ENCODE measurements at places on chromosomes 6 and 20.

- no peak for DNase-seq
Measured at GRCh38 chr6:97361286-97361685, 78.3 kb upstream of the MMS22L start.

GRCh38 chr20:32333181-32333987 lies 24.7 kb upstream of the ASXL1 start:
- DNase-seq: no peak

DNA sequence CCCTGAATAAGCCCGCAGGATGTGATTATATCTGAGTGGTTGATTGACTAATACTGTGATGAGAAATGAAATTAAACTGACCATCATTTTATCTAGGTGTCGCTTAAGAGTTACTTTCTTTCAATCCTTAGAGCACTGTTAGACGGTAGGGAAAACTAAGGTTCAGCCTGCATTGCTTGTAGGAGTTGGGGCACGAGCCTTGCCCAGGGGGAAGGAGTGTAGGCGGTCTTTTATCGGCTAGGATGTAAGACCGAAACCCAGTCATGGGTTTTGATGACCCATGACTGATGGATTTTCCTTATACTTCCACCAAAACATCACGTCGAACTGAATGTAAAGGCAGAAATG lies 392 bp upstream of the TASP1 start:
- no peak for DNase-seq

DNA sequence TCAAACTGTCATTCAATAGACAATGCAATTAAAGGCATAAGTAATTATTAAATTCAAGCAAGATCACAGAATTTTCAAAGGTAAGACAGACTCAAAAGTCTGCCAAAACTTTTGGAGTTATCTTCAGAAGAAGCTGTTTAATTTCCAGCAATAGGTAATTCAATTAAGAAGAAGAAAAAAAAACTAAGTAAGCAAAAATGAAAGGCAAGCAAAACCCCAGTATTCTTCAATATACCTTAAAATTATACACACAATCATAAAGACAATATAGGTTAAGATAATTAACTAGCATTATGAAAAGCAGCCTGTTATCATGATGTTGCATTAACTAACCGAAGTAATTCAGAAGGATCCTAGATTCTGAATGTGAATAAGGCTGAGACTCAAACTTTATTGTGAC lies 3.5 kb downstream of the LATS1 start:
- no peak for DNase-seq

GRCh38 chr20:16459019-16459700 lies 114.1 kb downstream of the KIF16B start:
- DNase-seq: no peak

GRCh38 chr6:81465859-81466258 lies 286.6 kb downstream of the TENT5A start:
- DNase-seq: no peak

- no peak for DNase-seq
Measured at GRCh38 chr6:47254906-47255305, 54.8 kb downstream of the TNFRSF21 start.

DNA sequence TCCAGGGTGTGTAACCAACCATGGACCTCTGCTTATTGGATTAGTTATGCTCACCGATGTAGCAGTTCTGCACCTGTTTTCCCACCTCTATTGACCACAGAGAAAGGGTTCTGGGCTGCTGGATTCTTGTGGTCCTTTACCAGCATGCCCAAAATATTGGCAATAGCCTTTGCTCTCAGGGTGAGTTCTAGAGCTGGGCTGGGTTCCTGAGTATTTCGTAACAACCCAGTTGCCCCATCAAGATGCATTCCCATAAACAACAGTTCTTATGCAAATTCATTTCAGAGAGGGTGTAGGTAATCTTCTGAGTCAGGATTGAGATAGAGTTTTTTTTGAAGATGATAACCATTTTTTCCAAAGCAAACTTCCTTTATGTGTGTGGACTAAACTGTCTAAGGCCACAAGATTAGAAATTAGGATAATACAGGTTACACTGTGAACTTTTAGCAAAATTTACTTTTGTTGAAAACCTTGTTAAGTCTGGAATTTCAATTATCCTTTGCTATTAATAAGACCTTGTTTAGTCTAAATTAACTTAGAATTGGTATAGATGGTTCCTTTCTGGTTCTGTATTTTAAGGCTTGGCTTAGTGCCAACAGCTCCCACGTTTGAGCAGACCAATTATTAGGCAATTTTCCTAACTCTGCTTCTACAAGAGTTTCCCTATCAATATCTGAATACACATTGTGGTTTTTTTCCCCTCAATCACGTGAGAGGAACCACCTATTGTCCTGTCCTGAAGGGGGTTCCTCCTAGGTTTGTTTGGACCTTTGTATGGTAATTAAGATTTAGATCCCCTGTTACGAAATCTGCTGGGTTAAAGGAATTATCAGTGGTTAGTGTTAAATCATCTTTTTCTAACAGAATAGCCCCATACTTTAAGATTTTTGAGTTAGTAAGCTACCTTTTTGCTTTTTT lies 46.1 kb downstream of the TBX18 start:
- no peak for DNase-seq

DNA sequence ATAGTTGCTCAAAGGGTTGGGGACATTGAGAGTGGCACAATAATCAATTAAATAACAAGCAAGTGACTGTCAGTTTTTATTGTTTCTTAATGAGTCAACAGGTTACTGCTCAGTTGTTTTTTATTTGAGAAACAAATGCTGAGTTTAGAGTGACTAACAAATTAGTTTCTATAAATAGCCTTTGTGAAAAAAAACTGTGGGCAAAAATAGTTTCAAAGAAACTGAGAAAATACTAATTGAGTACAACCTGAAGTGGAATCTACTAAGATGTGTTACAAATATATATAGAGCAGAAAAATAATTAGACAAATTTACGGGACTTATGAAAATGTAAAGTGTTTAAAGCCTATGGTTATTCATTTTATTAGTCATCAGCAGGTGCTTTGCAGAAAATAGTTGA lies 22.3 kb downstream of the BEND6 start:
- no peak for DNase-seq

DNA sequence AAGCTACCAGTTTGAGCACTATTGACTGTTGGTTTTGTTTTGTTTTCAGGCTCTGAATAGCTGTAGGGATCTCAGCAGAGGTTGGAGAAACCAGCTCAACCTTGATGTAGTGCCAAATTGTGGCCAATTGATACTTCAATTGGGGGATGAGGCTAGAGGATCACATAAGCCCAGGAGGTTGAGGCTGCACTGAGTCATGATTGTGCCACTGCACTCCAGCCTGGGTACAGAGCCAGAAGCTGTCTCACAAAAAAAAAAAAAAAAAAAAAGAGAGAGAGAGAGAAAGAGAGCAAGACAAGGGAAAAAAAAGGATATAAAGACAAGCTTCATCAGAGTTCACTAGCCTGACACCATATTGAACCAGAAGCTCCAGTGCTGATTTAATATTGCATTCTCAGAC lies 702.1 kb downstream of the FRK start:
- no peak for DNase-seq

GRCh38 chr6:137749696-137750211 lies 117.3 kb upstream of the TNFAIP3 start:
- DNase-seq: no peak

DNA sequence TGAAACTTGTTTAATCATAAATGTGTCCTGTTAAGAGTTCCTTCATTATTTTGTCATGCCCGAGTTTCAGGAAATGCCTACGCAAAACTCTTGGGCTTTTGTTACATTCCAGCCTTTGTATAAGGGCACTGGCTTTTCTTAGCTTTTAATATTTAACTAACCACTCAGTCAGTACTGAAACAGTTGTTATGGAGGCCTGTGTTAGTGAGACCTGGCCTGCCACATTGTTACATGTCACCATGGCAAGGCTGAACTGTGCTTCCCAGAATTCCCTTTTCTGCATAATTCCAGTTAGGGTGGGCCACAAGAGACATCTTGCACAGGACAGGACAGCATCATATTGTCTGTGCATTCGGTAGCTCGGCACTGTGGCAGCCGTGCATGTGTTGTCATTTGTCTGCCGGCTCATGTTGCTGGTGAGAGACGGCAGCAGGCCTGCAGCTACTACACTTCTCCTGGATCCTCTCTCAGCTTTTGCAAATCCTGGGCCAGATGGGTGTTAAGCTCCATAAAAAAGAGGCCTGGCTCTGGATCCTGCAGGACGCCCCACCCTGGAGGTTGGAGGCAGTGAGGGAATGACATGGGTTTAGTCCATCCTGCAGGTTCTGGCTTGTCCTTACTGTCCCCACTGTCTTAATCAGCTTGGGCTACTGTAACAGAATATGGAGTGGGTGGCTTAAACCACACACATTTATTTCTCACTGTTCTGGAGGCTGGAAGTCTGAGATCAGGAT lies 128.8 kb upstream of the DTNBP1 start:
- no peak for DNase-seq

- no peak for DNase-seq
Measured at GRCh38 chr6:130547723-130548122, 181.9 kb downstream of the TMEM200A start.

GRCh38 chr6:168698923-168699322 lies 257.9 kb downstream of the SMOC2 start:
- no peak for DNase-seq

DNA sequence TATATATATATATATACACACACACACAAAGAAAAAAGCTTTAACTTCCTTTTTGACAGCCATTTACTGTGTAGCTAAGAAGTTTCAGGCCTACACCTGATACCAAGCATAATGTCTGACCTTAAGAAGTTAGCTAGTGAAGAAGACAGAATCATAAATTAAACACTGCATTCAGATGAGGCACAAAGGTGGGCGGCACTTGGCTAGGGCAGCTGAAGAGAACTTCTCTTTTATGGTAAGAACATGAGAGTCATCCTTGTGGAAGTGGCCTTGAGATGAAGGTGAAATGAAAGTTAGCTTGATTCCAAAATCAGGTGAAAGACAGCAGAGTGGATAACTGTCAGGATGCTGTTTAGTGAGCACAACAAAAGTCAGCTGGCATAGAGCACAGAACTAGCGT lies 46.5 kb downstream of the HTR1B start:
- DNase-seq: no peak

DNA sequence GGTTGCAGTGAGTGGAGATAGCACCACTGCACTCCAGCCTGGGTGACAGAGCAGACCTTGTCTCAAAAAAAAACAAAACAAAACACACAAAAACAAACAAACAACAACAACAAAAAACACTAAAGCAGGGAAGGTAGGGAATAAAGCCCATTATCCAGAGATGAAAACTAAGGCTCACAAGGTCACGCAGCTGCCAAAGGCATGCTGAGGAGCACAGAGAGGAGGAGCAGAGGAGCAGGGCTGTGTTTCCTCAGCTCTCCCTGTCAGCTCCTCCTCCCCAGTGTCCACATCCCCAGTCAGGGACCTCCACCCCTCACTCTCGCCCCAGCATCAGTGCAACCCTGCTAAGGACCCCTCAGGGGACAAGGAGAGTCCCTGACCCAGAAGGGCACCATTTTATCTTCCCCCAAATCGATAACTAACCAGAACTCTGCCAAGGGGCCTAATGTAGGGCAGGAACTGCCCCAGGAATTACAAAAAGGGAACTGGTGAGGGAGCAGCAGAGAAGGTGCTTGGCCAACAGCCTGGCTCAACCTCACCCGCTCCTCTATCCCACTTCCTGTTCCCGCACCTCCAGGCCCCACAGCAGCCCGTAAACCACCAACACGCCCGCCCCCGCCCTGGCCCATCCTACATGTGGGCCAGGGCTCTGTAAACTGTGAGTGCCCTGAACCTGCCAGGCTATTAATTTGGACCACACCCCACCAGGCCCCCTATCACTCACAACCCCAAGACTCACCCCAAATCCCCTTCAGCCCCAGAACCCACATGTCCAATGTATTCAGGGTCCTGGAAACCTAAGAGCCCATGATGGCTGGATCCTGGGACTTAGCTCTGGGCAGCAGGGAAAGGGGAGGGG lies 9.0 kb downstream of the TEAD3 start:
- DNase-seq: no peak

- no peak for DNase-seq
Measured at GRCh38 chr6:142380626-142381025, 78.8 kb downstream of the ADGRG6 start.

- peak; percentile 10 for DNase-seq
Measured at GRCh38 chr6:30882759-30883684, 1.3 kb upstream of the DDR1 start.

DNA sequence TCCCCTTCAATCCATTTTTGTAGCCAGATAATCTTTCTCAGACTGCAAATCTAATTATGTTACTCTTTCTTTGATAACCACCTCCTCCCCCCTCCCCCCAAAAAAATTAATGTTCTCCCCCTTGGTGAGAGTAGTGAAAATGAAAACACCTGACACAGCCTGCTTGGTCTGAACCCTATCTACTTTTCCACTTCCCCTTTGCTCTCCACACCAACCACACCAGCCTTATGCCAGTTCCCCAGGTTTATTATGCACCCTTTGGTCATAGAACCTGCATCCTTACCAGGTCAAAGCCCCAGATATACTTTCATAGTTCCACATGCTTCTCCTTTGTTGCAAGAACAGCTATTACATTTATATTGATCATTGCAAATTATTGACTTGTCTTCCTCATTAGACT lies 19.4 kb downstream of the PFDN4 start:
- no peak for DNase-seq

DNA sequence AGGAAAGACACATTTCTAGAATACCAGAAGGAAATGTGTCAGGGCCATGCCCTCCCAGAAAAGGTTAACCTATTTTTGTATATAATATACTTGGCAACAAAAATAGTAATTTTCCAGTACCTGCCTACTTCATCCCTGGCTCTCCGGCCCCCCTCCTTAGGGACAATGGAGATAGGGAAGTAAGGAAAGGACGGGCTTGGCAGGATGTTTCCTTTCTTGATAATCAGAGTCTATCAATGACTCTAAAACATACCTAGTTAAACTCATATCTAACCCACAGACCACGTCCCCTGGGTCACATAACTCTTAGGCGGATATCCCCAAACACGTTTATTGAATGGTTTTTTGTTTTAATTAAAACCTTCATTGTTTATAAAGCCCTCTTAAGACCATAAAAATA lies 11.8 kb downstream of the UQCC2 start:
- DNase-seq: no peak

GRCh38 chr6:109693111-109693510 lies 2.0 kb downstream of the FIG4 start:
- no peak for DNase-seq

- no peak for DNase-seq
Measured at GRCh38 chr6:47105469-47106178, 63.5 kb upstream of the ADGRF1 start.

DNA sequence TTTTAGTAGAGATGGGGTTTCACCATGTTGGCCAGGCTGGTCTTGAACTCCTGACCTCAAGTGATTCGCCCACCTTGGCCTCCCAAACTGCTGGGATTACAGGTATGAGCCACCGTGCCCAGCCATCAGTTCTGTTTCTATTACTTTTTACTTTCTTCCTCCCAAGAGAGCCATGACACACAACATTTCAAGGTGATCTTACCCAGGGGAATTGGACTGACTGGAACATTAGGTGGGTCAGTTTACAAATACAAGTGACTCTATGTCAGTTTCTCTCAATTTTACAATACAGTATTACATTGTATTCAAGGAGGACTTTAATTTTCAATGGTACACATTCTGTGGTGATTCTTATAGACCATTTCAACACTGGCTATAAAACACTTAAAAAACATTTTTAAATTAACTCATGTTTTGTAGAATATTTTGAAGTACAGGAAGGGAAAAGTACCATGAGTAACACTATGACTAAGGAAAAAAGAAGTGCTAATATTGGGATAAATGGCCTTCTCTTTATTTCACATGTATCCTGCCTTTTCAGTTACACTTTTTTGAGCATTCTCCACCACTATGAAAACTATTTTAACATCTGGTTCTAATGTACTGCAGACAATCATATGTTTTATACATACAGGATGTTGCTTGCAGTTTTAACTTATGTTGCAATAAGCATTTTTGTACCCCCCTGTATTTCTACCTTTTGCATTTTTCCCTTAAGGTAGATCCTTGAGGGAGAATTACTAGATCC lies 8.4 kb downstream of the TPBG start:
- DNase-seq: no peak
